ENCODE measurements at places on chromosomes 1 and 21.

GRCh38 chr1:90405726-90406125 lies 311.4 kb downstream of the BARHL2 start:
- no peak for DNase-seq

- DNase-seq = no peak
Measured at GRCh38 chr1:195939844-195940243, 668.4 kb downstream of the KCNT2 start.

DNA sequence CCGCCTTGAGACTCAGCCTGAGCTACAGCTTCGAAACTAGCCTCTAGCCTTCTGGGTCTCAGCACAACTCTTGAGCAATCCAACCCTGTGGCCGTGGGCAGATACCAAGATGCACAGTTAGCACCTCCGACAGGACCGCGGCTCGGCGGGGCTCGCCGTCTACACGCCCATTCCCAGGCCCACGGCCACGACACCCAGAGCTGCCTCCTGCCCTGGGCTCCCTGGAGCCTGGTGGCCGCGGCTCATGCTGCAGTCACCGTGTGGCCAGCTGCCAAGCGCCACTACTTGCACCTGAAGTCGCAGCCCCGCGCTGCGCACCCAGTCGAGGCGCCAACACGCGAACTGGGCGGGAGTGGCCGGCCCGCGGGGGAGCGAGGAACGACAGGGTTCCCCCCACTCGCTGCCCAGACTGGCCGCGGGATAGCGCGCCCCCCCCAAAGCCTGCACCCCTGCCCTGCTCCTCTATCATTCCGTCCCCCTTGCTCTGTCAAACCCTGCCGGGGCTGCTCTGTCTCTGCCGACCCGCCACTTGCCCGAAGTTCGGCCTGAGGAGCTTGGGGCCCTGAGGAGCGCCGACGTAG lies 729 bp upstream of the CDCA8 start:
- DNase-seq = peak; percentile 26

GRCh38 chr1:161222175-161223019 lies 1.0 kb downstream of the APOA2 start:
- DNase-seq = no peak

GRCh38 chr1:227357927-227358302 lies 39.6 kb upstream of the CDC42BPA start:
- no peak for DNase-seq

DNA sequence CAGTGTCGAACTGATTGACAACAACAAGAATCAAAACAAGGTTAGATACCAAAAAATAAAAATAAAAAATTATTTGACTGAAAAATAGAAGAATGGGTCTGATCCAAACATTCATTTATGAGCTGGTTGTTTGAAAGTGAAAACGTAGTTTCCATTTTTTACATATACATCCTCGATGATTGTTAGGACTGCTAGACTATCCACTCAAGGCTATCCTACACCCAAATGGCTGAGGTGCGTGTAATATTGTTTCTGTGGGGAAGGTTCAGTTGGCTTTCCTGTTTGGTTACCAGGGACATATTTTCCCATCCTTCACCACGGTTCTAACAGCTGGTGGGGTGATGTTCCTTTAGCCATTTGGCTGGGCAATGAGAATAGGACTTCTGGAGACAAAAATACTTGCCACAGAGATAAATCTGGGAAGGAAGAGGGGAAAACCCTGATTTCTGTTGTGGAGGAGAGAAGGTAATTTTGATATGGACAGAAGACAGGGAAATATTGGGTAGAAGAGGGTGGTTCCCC lies 66.3 kb downstream of the MAP3K7CL start:
- DNase-seq = no peak

- DNase-seq = no peak
Measured at GRCh38 chr1:228228601-228229074, 20.8 kb downstream of the OBSCN start.

- no peak for DNase-seq
Measured at GRCh38 chr1:97210307-97210706, 488.7 kb downstream of the PTBP2 start.

DNA sequence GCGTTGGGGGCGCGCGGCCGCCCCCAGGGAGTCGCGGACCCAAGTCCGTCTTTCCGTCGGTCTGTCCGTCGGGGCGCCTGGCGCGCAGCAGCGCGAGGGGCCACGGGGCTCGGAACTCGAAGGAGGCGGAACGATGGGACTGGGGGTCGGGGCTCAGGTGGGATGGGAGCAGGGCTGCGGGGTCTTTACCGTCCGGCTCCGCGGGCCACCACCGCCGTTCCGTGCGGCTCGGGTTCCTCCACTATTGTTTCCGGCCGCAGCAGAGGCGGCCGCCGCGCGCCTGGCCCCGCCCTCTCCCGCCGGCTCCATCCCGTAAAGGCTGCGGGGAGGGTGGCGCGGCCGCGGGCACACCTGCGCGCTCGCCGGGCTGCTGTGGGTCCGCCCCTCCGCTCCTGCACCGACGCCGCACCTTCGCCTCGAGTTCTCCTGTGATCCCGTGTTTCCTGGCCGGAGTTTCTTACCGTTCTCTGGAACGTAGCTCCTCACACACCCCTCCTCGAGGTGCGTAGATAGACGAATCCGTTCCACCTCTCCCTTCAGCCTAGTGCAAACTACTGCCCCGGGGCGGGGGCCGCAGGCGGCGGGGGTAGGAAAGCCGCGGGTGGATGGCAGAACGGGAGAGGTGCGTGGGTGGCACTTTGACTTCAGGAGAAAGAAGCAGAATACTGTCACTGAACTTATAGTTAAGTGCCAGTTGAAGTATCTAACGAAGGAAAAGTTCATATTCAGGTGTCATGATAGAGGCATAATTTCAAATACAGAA lies at the start of gene C21orf91:
Gene C21orf91, minus strand, starts transcription at position 243 of the 763 bp plus-strand sequence. CDS start 1,038 bp downstream, outside the sequence.
- peak; percentile 86 for DNase-seq

DNA sequence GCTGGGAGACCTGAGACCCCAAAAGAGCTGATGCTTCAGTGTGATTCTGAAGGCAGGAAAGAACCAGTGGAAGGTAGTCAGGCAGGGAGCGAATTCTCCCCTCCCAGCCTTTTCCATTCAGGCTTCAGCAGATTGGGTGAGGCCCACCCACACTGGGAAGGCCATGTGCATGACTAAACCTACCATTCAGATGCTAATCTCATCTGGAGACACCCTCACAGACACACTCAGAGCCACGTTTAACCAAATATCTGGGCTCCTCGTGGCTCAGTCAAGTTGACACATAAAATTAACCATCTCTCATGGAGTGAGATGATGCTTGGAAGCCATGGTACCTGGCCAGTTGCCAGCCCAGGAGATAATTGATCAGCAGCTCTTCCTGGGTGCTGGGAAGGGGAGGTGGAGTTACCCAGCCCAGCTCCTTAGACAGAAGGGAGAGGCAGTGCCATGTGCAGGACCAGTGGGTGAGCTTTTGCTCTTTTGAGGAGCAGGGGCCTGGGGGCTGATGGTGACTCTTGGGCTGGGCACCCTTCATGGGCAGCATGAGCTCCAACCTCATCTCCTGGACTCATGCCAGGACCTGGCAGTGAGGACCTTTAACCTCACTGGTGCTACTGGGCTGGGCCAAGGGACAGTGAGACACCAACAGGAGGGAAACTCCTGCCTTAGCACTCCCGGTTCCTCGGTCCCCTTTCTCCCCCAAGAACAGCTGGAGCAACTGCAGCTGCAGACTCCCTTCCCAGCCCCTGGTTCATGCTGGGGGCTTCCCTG lies 89.0 kb upstream of the ACTL8 start:
- DNase-seq = no peak

DNA sequence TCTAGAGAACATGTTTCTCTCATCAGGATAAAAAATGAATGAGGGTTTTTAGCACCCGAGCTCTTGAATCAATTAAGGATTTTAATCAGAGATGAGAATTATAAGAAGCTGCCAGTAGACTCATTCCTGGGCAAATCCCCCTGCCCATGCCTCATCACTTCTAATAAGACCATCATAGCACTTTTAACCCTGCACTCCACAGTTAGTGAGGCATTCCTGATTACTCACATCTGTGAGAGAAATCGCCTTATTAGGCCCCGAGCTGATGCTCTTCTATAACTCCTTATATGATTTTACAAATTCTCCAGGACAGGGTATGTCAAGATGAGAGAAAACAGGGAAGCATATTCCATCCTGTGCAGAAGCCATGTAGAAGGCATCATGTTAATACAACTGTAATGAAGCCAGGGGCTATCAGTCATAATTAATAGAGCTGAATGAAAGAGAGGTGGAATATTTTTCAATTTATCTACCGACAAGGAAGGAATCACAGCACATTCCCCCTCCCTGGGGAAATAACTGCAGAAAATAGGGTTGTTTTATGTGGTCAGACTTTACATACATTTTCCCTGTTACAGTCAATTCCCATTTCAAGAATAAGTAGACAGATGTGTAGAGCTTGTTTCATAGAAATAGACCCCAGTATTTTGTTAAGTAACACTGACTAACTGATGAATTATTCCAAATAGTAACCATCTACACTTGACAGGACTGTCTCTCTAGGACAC lies 272.7 kb downstream of the HHIPL2 start:
- no peak for DNase-seq

GRCh38 chr1:7390604-7391000 lies 380.5 kb upstream of the VAMP3 start:
- peak; percentile 4 for DNase-seq

GRCh38 chr1:14190508-14190907 lies 408.0 kb upstream of the KAZN start:
- no peak for DNase-seq

DNA sequence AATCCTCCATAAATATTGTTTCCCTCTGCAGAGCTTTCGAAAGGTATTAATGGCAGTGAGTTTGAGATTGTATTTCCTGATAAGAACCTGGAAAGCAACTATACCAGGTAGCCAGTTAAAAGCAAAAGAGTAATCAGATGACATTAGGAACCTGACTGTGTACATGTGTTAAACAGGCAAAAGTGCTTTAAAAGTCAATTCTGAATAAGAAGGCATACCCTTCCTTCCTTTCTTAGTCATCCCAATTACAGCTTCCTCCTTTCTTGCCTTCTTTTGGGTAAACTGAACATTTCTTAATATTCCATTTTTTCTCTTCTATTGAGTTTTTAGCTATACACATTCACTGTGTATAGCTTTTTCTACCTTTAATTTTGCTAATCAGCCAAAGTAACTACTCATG lies 144.7 kb downstream of the ZNF281 start:
- no peak for DNase-seq

DNA sequence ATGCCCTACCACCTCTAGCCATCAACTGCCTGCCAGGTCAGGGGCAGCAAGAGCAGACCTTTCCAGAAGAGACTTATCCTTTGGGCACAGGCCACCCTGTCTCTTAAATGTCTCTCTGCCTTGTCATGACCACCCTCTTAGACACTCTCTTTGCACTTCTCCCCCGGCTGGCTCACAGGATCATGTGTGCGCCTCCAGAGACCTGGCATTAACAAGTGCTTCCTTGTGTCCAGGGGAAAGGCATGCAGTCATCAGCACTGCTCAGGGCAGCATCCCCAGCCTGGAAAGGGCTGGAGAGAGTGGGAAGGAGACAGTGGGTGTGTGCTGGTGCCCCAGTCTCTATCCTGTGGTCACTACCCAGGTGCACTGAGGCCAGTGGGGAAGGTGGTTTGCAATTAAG lies 85.2 kb upstream of the TLR5 start:
- no peak for DNase-seq

DNA sequence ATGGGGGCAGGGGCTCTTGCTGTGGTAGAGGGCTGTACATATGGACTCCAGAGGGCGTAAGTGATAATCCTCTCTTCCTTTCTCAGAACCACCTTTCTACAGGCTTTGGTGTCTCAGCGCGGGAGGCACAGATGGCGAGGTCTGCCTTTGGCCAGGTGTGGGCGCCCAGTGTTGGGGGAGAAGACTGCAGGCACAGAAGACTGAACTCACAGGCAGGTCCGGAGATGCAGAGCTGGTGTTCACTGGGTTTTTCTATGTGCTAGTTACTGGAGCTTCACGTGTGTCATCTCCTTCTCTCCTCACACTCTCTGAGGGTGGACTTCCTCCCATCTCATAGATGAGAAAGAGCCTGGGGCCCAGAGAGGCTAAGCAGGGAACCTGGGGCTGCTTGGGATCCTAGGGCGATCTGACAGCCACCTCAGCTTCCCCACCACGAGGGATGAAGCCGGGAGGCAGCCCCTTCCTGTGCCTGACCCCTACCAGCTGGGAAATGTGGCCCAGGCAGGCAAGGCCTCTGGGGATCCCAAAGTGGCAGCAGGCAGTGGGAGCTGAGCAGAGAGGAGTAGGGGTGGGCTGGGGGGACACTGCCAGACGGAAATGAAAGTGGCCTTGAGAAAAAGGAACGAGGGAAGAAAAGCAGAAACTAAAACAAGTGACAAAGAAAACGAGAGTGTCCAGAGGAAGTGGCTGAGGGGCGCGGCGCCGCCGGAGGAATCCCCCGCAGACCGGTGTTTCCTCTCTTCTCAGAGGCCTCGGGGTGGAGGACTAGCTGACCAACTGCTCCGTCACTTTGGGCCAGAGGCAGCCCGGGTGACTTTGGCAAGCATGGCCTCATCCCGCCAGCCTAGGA lies 191.6 kb downstream of the HIVEP3 start:
- no peak for DNase-seq

GRCh38 chr1:236297161-236297560 lies 15.4 kb upstream of the ERO1B start:
- DNase-seq = no peak

DNA sequence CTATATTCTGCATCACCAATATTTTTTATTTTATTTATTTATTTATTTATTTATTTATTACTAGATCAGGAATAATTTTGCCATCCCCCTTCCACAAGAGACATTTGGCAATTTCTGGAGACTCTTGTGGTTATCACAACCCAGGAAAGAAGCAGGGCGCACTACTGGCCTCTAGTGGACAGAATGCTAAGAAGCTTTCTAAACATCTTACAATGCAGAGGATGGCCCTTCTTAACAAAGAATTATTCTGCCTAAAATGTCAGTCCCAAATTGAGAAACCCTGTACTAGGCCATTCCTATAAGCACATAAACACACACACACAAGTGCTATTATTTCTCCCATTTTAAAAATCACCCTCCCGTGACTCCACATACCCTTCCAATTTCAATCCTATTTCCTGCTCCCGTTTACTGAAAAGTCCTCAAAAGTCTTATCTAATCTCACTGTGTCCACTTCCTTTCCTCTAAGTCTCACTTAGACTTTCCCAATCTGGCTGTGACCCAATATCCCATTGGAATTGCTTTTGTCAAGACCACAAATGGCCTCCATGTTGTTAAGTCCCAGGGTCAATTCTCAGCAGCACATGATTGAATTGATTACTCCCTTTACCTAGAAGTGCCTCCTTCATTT lies 43.7 kb upstream of the RNF11 start:
- peak; percentile 20 for DNase-seq

GRCh38 chr1:24414775-24415333 lies 748 bp upstream of the NIPAL3 start:
- no peak for DNase-seq

- DNase-seq = no peak
Measured at GRCh38 chr1:56071351-56071750, 508.0 kb downstream of the PLPP3 start.

GRCh38 chr1:178579562-178579961 lies 66.7 kb downstream of the TEX35 start:
- no peak for DNase-seq

DNA sequence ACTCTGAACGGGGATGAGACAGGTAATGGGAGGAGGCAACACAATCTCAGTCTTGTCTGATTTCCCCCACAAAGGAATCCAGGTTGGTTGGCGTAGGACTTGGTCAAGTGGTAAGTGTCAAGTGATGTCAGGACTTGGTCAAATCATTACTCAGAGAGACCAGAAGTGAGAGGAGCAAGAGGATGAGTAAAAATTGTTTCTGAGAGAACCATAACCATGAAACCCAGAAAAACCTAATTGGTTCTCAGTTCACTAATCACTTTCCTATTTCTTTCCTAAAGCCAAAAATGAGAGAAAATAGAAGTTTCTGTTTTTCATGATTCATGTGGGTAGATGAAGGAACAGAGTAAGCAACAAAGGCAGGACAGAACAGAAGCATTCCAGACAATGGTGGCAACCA lies 5.0 kb downstream of the PHC2 start:
- no peak for DNase-seq

- DNase-seq = no peak
Measured at GRCh38 chr1:88701275-88701674, 17.2 kb downstream of the PKN2 start.
